Fibroblast of skin of back (primary cell): ENCODE measurements at places on chromosomes 1 and 21.

GRCh38 chr1:184418652-184419349 lies 32.0 kb downstream of the C1orf21 start:
- DNase-seq = no peak

DNA sequence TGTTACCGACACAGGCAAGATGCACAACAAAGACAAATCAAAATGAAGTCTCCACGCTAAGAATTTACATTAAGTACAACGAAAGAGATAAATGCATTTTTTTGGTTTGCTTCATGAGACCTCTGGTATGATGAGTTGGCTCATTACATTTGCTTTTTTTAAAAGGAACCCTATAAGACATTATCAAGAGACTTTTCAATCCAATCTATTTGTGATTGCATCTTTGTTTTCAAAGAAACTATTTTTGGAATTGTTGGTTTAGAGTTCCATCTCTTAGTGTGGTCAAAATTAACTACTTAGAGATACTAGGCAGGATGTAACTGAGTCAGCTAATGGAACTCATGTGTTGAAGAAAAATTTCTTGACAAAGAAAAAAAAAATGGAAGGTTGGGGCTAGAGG lies 200.1 kb downstream of the ZC3H11B start:
- peak; percentile 77 for DNase-seq

GRCh38 chr21:36429947-36430546 lies 44.9 kb downstream of the CHAF1B start:
- DNase-seq = peak; percentile 99

- DNase-seq = no peak
These were observed 333.6 kb downstream of the KCTD3 start for GRCh38 chr1:215900684-215901083.

GRCh38 chr1:152001631-152002584 lies 8.2 kb upstream of the S100A10 start:
- peak; percentile 87 for DNase-seq

DNA sequence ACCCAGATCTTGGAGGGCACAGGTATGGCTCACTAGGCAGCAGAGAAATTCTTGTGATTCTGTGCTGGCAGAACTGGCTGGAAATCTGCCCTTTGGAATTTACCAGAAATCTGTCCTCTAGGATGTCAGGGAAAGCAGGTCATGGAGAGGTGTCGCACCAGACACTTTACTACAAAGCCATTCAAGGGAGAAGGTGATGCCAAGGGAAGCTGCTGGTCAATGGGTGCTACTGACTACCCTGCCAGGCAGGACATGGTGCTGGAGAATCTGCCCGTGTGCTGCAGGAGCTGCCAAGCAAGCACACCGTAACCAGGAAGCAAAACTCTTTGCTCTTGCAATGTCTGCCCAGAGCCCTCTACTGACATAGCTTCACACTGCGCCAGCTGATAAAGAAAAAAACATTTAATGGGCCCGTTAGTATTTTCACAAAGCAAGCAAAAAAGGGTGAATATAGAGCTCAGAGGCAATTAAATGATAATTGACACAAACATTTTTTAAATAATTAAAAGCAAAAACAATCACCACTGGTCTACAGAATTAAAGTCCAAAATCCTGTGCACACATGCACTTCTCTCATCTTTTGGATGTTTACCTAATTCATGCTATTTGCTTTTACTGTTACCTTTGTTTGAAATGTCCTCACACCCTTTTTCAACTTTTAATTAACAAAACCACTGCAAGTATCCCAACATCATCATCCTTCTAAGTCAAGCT lies 7.2 kb upstream of the FBXO28 start:
- peak; percentile 35 for DNase-seq

DNA sequence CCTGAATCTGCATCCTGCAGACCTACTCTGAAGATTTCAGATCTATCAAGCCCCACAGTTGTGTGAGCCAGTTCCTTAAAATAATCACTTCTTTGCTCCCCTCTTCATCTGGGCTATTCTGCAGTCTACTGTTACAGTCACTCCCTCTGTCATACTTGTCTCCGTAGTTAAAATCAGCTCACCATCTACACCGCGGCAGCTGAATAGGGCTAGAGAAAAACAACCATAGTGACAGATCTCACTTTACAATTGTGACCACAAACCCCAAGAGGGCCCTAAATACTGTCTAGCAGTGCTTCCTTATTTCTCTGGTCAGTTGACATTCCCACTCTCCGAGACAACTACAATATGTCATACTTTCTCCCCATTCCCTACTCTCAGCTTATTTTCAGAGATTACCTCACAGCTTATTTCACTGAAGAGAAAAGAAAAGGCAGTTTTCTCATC lies 12.9 kb downstream of the DESI2 start:
- DNase-seq = peak; percentile 90

GRCh38 chr1:185244015-185244747 lies 72.9 kb downstream of the IVNS1ABP start:
- peak; percentile 81 for DNase-seq

DNA sequence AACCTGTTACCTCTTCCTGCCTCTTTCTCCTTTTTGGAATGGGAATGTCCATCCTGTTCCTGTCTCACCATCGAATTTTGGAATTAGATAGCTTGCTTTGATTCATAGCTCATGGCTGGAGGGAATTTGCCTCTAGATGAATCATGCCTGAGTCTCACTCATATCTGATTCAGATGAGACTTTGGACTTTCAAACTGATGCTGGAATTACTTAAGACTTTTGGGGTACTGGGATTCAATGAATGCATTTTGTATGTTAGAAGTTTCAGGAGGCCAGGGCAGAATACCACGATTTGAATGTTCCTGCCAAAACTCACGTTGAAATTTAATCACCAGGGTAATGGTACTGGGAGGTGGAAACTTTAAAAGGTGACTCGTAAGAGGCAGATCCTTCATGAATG lies 132.4 kb downstream of the DSCAM start:
- DNase-seq = peak; percentile 23

DNA sequence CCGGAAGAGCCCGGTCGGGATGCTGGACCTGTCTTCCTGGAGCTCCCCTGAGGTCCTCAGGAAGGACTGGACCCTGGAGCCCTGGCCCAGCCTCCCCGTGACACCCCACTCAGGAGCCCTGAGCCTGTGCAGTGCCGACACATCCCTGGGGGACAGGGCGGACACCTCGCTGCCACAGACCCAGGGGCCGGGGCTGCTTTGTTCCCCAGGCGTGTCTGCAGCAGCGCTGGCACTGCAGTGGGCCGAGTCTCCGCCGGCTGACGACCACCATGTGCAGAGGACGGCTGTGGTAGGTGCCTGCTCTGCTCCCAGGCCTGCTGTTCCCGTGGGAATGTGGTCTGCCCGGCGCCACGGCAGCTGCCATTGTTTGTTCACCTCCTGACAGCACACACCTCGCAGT lies 42.1 kb upstream of the DIP2A start:
- no peak for DNase-seq

- peak; percentile 42 for DNase-seq
These were observed 414 bp downstream of the TMEM51 start for GRCh38 chr1:15153842-15154479.

GRCh38 chr21:41559658-41560631 lies 52.0 kb upstream of the TMPRSS2 start:
- no peak for DNase-seq

DNA sequence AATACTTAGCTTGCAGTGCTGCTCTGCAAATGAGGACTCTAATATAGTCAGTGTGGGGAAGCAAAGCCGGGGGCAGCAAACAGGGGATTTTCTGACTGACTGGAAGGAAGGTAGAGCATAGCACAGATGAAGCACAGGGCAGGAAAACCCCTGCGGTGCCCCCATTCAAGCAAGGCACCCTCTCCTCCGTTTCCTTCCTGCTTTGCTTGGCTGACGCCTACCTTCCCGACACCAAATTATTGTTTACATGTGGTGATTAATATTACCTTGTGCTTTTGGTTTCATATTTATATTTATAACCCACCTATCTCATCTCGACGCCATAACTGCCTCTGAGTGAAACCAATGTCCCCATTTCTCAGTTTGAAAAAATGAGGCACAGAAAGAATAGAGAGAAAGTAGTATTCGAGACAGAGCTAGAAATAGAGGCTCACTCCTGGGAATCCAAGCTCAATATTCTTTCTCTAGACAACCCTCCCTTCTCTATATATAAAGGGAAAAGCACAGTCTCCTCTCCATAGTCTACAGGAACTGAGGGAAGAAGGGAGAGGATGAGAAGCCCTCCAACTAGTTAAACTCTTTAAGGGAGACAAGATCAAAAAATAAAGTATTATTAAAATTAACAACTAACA lies 41.3 kb downstream of the PIK3C2B start:
- DNase-seq = no peak

- peak; percentile 72 for DNase-seq
These were observed 103.6 kb upstream of the COL6A1 start for GRCh38 chr21:45877821-45878469.

DNA sequence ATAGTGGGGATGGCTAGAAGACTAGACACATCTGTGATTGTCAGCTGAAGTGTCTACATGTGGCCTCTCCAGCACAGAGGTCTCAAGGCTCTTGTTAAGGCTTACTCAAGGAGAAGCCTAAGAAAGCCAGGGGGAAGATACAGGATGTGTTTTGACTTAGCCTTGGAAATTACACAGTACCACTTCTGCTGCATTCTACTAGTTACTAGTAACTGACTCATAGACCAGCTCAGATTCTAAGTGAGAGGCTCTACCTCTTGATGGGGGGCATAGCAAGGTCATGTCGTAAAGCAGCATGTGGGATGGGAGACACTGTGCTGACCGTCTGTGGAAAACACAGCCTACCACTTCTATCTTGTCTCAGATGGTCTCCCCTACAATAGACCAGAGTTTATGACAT lies 99.5 kb downstream of the UBE2U start:
- peak; percentile 15 for DNase-seq

- no peak for DNase-seq
These were observed 11.7 kb downstream of the CNIH4 start for GRCh38 chr1:224368409-224368808.

GRCh38 chr21:45545691-45546531 lies 3.7 kb upstream of the SLC19A1 start:
- no peak for DNase-seq

- peak; percentile 42 for DNase-seq
These were observed 11.0 kb downstream of the YIPF1 start for GRCh38 chr1:53878492-53879105.

GRCh38 chr1:167502719-167503462 lies 15.4 kb downstream of the CD247 start:
- DNase-seq = no peak

- DNase-seq = no peak
These were observed 7.8 kb upstream of the RIPK4 start for GRCh38 chr21:41774467-41775148.

DNA sequence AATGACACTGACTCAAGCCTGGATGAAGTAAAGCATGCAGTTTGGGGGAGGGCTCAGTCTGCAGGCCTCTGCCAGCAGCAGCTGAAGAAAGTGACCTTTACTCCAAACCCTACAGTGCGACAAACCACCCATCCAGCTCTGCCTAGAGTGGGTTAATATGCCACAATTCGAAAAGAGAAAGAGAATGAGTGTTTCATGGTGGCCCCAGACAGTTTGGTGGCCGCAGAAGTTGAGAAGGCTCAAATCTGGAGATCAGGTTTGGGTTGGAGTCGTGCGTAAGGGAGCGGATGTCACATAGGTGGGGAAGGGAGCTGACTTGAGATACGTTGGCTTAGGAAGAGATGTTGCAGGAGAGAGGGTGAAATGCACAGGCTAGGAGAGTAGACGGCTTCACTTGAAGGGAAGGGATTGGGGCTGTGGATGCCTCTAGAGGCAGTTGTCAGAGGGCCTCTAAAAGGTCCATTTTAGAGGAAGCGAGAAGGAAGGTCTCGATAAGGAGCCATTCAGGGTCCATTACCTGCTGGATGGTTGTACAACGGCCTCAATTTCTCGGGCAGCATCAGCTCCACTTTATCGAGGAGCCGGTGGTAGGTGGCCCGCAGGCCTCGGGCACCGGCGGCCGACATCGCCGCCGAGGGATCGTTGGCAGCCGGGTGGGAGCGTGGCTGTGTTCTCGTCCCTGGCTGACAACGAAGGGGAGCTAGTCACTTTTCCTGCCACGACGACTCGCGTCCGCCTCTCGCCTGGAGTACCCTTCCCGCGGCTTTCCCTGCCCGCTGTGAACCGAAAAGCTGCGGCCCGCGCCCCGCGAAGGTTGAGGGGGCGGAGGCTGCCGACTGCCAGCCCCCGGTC lies 1.0 kb upstream of the DCAF6 start:
- DNase-seq = peak; percentile 50

DNA sequence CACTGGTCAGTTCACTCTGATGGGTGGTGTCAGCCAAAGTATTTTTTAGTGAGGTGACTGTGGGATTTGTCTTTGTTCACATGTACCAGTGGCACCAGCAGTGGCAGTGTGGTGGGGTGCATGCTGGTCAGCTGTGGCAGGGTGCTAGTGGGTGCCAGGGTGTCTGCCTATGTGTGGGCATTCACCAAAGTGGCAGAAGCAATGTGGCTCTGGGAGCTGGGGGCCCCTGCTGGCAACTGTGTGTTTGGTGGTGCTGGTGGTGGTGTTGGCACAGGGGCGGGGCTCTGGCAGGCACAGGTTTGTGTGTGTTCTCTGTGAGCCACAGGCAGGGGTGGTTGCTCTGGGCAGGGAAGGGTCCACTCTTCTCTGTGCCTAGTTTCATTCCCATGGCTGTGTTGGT lies 161.5 kb downstream of the CENPF start:
- DNase-seq = no peak

DNA sequence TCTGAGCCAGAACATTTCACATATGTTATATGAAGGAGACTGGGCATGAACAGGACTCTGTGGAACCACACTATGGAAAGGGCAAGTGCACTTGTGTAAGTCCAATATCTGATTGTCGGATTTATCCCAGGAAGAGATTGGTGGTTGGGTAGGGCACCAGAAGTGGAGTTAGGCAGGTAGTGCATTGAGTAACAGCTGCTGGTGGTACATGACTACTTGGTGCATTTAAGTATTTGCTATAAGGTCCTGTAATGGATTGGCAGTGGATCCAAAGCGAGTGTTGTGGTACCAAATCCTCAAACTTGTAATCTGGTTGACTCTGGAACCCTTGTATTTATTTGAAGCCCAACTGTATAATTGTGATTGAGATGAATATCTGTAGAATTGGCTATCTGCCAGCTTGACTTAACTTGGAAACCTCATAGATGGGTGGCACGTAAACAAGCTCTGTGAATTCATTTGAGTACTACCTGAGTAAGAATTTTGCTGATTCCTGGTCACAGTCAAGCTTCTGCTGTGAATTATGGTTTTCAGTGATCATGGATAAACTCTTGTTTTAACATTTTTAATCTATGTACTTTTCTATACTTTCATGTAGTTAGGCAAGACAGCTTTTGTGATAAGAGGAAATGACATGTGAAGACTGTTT lies 21.1 kb downstream of the UBAP2L start:
- DNase-seq = no peak

GRCh38 chr1:2358651-2359640 lies 32.4 kb downstream of the MORN1 start:
- no peak for DNase-seq
